ENCODE measurements at places on chromosomes 2 and 18. TPM values are rescaled to one million over a fixed set of nuclear protein-coding genes. Genes with fewer than 3 reads are reported as not detected.
A peak's percentile ranks its signal among the peaks of the same experiment; 100 is the strongest.

GRCh38 chr2:50614056-50614455, 417.9 kb downstream of the NRXN1 start:
- no peak for DNase-seq

DNA sequence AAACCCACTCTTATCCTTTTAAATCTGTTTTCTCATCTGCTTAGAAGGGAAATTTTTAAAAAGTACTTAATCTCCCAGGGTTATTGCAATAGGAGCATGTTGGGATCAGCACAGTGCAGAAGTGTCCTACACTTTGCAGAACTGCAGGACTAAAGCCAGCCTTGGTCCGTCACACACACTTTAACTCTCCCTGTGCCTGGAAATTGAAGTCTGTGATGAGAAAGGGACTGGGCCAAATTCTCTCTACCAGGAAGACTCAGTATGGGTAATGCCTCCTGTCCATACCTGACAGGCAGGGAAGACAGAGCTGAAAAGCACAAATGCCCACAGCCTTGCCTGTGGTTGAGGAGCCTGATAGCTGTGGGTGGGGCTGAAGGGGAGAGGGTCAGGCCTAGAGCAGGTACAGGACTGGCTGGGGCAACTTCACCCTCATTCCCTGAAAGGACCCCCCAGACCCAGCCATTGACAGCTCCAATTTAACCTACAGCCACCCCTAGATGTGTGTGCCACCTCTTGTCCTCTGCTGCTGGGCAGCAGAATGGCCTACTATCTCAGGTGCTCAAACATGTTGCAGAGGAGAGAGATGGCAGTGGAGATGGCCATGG, 377.2 kb upstream of the KLHL29 start:
- DNase-seq = no peak

DNA sequence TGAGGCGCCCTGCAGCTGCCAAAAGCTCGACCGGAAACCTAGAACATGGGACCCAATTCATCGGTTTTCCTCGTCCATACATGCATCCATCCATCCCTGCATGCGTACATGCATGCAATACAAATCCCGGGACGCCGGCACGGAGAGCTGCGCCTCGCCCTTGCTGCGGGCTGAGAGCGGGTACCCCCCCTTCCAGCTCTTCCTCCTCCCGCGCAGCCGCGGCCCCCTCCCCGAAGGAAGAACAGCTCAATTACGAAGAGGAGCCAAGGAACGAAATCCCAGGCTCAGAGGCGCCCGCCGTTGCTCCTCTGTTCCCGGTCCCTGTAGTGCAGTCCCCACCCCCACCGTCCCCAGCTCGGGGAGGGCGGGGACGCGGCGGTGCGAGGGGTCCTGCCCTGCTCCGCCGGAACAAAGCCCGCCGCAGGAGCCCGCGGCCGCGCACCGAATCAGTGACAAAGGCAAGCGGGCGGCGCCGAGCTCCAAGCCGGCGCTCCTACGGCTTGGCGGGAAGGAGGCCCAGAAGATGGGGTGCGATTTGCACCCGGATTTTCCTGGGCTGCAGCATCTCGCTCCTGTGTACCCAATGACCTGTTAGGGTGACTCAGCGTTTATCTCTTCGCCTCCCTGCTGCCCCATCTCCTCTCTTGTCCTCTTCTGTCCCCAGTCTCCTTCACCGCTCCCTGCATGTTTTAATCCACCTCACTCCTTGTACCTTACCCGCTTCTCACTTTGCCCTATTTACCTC, 8.9 kb upstream of the POU3F3 start:
- peak; percentile 79 for DNase-seq

- DNase-seq = peak; percentile 69
Observed at GRCh38 chr2:190180313-190181122, 118.0 kb upstream of the MSTN start.

GRCh38 chr18:10792181-10792580, 266.4 kb downstream of the NAPG start:
- DNase-seq = no peak

Gene NEU2
- not detected for total RNA-seq

Gene TEKT4
- total RNA-seq = not detected

Gene TMEM200C
- 13.8 TPM for total RNA-seq

Gene RUFY4
- total RNA-seq = not detected

Gene CENPA
- 4.7 TPM for total RNA-seq

Gene PTPRN
- 104 TPM for total RNA-seq
